ENCODE measurements at places on chromosomes 2 and 18. TPM values are rescaled to one million over a fixed set of nuclear protein-coding genes. Genes with fewer than 3 reads are reported as not detected.

ALK gene
- total RNA-seq, result 0.12 TPM

CRIM1 gene
- 35.1 TPM for total RNA-seq

DNA sequence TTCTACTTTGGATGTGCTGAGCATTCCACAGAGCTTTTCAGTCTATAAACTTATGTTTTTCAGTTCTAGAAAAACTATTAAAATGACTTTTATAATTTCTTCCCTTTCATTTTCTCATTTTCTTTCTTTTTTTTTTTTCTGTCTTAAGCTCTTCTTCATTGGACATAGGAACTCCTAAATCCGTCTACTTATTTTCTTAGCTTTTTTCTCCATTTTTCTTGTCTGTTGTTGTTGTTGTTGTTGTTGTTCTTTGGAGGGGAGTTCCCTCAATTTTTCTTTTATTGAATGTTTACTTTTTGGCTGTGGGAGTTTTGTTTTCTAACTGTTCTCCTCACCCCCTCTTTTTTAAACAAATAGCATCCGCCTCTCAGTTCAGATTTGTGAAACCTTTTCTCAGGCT lies 7.9 kb downstream of the SOCS6 start:
- no peak for DNase-seq

LINC00305 gene
- total RNA-seq, result not detected

FAM110C gene
- total RNA-seq, result not detected

ABHD1 gene
- total RNA-seq, result not detected

GRCh38 chr2:230777721-230778120 lies 65.1 kb downstream of the CAB39 start:
- peak; percentile 63 for DNase-seq

DNA sequence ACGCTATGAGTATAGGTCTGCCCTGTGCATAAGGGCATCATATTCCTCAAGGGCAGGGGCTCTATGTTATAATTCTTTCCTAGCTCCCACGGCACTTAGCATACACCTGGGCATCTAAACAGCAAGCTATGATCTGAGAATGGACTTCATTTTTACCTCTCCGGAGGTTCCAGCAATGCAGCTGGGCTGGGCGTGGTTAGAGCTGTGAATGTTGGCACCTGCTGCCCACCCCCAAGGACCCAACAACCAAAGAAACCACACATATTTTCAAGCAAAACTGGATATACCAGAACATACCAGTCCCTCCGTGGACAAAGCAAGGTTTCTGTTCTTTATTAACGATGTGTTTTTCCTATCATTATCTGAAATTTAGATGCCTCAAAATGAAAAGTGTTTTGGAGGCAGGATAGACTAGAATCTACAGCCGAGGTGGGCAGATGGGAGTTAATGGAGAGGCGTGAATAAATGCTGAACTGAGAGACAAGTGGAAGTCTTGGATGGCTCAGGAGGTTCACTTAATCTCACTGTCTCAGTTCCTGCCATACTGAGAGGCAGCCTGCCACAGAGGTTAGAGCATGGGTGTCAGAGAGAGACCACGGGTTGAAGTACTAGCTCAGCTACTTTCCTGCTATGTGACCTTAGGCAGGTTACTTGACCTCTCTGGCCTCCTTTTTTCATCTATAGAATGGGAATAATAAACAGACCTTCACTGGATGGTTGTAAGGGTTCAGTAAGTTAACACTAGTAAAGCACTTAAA lies 186.6 kb upstream of the SMAD2 start:
- DNase-seq, result no peak

- peak; percentile 94 for DNase-seq
These were observed 494.4 kb downstream of the SOX11 start for GRCh38 chr2:6186332-6187151.

LYPD6B gene
- 21.6 TPM for total RNA-seq

DNA sequence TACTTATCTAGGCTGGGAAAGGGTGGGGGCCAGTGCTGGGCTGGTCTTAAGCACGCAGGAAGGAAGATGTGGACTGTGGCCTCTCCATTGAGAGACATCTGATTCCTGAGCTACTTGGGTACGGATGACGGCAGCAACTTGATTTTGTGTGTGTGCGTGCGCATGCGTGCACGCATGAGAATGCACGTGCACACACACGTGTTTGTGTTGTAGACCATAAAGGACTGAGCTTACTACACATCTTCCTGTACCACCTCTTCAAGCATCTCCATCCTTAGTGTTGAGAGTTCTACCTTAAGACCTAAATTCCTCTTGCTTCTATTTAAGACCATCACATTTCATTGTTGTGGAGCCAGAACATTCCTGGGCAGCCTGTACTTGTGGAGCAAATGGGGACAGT lies 9.5 kb downstream of the WNT6 start:
- no peak for DNase-seq
